ENCODE measurements at places on chromosomes 4 and X.

DNA sequence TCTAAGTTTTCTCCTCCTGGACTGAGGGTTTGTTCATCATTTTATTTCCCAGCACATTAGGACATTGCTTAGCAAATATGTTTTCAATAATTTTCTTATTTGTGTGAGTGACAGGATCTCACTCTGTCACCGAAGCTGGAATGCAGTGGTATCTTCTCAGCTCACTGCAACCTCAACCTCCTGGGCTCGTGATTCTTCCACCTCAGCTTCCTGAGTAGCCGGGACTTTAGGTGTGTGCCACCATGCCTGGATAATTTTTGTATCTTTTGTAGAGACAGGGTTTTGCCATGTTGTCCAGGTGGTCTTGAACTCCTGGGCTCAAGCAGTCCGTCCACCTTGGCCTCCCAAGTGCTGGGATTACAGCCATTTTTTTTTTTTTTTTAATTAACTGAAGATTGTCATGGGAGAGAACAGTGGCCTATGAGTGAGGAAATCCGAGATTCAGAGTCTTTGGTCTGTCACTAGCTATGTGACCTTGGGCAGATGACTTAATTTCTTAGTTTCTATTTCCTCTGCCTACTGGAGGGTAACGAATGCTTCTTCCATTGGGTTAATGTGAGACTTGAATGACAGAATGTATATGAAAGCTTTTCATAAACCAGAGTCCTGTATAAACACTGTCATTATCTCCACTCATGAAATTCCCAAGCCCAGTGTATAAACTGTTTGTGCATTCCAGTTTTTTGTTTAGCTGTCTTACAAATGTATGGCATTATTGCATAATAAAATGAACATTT is 23.9 kb downstream of the MOB1B start:
- no peak for DNase-seq

DNA sequence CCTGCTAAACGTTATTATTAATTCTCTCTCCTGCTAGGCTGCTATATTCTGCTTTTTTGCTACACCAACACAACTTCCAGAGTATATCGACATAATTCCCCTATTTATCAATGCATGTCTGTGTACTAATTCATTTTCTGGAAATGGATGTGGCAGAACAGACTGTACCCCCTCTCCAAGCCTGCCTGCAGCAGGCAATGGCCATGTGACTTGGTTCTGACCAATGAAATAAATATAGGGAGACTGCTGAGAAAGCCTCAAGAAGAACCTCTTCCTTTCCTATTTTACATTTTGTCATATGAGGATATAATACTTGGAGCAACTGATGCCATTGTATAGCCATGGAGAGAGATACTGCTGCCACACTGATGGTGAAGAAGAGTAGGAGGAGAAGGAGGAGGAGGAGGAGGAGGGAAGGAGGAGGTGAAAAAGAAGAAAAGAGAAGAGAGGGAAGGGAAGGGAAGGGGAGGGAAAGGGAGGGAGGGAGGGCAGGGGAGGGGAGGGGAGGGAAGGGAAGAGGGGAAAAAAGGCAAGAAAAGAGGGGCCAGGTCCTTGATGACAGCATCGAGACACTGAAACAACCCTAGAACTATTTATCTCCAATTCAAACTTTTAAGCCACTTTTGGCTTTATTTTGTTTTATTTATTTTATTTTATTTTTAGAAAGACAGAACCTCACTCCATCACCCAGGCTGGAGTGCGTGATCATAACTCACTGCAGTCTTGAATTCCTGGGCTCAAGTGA is 57.0 kb upstream of the SPP1 start:
- DNase-seq: no peak

DNA sequence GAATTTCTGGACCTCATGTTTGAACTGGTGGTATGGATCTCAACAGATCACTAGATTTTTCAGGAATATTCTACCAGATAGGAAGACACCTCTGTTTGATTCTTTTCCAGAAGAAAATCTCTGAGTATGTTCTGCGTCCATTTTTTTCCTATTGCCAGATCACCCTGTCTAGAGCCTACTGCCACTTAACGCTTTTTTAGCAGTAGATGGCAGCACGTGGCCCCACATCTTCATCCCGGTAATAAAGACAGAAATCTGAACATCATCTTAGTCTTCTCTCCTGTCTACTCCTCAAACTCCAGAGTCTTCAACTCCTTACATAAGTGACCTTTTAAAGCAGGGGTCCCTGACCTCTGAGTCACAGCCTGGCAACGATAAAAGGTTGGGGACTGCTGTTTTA is 184.7 kb downstream of the TMA16 start:
- DNase-seq: no peak

- DNase-seq: no peak
Observed at GRCh38 chr4:182955411-182955810, 38.2 kb upstream of the DCTD start.

DNA sequence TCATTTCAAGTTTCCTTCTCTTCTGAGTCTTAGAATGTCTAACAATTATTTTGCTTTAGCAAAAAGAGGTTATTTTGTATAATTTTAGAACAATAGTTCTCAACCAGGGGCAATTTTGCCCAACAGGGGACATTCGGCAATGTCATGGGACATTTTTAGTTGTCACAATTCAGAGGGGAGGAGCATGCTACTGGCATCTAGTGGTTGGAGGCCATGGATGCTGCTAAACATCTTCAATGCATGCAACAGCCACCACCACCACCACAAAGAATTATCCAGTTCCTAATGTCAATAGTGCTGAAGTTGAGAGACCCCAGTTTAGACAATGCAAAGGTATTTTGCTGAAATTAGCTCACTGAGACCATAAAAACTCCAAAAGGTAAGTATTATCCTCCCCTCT is 122.5 kb downstream of the ARHGAP6 start:
- DNase-seq: no peak

DNA sequence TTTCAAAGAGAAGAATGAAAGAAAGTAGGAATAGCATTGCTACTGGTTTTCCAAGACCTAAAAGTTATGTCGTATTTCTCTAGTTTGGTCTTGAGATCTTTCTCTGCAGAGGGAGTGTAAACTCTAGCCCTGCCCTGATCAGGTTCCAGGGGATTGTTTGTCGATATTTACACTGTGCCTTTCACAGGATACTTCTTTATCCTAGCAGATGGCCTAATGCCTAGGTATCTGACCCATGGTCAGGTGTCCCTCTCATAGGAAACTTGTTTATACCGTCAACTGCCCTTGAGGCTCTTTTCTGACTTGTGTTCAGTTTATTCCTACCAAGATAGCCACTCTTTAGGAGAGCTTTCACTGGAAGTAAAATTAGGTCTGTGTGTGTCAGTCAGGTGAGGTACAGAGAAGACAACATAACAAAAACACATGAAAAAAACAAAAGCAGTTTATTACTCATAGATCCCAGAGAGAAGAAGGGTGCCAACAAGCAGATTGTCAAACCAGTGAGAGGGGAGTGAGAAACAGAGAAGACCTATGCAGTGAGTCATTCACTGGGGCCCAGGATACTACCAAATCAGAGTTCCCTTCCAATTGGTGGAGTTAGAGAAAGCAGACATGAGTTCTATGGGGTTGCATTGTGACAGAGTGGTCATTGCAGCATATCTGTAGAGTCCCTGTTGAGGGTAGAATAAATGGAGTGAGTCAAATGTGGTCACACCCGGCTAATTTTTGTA is 40.6 kb upstream of the THOC2 start:
- no peak for DNase-seq

- DNase-seq: no peak
Observed at GRCh38 chr4:168273838-168274237, 44.7 kb downstream of the DDX60 start.

- DNase-seq: no peak
Observed at GRCh38 chr4:180134091-180134866, 2108.9 kb upstream of the TENM3 start.

- DNase-seq: no peak
Observed at GRCh38 chr4:86857341-86858052, 8.3 kb upstream of the SLC10A6 start.

- DNase-seq: no peak
Observed at GRCh38 chr4:102321260-102321995, 23.9 kb downstream of the SLC39A8 start.

DNA sequence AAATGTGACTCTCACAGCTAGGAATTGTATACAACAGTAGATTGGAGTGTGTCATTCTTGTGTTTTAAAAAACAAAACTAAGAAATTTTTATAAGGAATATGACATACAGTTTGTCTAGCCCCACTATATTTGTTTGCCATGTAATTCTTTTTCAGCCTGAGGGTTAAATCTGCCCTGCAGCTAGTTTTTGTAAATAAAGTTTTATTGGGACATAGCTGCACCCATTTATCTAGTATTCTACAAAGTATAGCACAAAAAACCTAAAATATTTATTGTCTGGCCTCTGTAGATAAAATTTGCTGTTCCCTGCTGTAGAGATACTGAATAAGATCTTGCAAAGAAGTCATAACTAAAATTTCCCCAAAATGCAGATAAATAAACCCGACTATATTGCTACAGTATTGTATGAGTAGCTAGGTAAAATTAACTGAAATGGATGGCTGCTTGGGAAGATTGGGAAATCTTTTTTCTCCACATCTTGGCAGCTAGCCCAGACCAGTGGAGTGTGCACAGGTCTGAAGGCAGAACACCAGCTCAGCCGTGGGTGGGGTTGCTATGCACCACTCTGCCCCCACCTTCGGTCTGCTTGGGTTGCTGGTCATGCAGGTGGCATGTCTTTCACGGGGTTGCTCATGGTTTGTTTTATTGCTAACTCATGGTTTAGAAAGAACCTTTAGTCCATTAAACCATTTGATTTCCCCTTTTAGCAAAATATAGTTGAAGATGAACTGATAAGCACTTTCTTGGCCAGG is 127.9 kb downstream of the KLHL8 start:
- no peak for DNase-seq

- DNase-seq: no peak
Observed at GRCh38 chrX:1581132-1581531, 10.3 kb upstream of the AKAP17A start.

DNA sequence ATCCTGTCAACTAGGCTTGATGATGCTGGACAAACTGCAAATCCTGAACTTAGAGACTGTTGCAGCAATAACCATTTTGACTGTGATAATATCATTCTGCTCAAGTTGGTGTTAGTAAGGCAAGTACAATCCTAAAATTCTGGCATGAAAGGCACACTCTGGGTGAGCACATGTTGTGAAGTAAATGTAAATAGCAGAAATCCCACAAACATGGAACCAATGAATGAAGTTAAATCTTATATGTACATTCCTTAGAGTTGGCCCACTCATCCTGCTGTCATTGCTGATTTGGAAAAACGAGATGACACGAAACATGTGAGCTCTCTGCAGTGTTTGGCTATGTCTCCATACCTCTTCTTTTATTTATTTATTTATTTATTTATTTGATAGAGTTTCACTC is 21.0 kb downstream of the RBM47 start:
- no peak for DNase-seq

GRCh38 chr4:38179690-38180377 is 219.6 kb downstream of the PTTG2 start:
- peak; percentile 59 for DNase-seq

- no peak for DNase-seq
Observed at GRCh38 chr4:176753049-176753448, 39.7 kb downstream of the VEGFC start.

GRCh38 chr4:85555206-85555605 is 80.3 kb downstream of the ARHGAP24 start:
- DNase-seq: no peak

GRCh38 chrX:148670277-148670676 is 169.9 kb downstream of the AFF2 start:
- no peak for DNase-seq

Data from stimulated activated CD8-positive, alpha-beta memory T cell treated with anti-CD3 and anti-CD28 coated beads, Interleukin-7, amount 100 ng/mL, for 1 hour (primary cell).